ENCODE measurements at places on chromosomes 11 and 22.

DNA sequence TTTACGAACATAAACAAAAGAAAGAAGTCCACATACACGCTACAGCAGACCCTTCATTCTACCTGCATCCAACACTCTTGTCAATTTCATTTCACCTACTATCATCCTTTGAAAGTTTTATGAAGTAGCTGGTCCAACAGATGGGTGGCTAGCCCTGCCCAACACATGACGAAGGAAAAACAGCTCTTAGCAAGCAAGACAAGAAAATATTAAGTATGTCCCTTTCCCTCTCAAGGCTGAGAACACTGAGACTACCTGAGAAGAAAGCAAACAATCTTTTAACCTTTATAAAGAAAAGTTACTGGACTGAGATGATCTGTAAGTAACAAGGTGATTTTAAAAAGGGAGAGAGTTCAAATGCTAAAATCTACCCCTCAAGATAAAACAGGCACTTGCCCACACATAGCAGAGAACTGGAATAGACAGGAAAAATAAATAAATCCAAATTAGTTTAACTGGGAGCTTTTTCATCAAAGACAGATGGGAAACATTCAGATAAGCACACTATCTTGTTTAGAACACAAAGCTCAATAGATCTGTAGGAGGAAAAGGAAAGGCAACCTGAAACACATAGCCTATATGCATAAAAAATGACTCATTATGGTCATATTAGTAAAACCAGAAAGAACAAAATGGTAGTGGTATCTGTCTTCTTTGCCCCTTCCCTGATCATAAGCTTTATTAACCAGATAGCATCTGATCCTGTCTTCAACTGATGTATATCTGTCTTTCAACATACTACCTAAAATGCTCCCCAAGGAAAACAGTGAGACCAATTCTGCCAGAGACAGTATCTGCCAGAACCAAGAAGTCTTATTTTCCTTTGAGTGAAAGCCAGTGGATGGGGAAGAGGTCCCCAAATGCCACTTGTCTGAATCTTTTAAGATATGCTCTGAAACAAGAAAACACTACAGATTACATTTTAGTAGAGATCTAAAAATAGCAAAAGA, 104.3 kb downstream of the MRTFA start:
- no peak for DNase-seq

DNA sequence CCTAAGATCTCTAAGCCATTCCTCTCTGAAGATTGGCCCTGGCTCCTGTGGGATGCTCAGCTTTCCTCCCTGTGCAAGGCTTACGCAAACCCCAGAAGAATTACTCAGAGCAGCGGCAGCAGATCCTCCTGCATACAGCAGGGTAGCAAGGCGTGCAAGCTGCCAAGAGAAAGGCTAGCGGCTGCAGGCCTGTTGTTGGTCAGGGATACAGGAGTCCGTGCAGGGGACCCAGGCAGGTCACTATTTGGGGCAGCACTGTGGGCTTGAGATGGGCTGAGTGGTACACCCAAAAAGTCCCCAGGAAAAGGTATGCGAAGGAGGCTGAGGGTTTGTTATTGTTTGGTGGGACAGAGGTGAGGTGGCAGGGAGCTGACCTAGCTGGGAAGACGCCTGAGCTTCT, 1.5 kb downstream of the GLB1L2 start:
- no peak for DNase-seq

- DNase-seq, result no peak
Observed at GRCh38 chr11:70705930-70706329, 307.6 kb downstream of the CTTN start.

DNA sequence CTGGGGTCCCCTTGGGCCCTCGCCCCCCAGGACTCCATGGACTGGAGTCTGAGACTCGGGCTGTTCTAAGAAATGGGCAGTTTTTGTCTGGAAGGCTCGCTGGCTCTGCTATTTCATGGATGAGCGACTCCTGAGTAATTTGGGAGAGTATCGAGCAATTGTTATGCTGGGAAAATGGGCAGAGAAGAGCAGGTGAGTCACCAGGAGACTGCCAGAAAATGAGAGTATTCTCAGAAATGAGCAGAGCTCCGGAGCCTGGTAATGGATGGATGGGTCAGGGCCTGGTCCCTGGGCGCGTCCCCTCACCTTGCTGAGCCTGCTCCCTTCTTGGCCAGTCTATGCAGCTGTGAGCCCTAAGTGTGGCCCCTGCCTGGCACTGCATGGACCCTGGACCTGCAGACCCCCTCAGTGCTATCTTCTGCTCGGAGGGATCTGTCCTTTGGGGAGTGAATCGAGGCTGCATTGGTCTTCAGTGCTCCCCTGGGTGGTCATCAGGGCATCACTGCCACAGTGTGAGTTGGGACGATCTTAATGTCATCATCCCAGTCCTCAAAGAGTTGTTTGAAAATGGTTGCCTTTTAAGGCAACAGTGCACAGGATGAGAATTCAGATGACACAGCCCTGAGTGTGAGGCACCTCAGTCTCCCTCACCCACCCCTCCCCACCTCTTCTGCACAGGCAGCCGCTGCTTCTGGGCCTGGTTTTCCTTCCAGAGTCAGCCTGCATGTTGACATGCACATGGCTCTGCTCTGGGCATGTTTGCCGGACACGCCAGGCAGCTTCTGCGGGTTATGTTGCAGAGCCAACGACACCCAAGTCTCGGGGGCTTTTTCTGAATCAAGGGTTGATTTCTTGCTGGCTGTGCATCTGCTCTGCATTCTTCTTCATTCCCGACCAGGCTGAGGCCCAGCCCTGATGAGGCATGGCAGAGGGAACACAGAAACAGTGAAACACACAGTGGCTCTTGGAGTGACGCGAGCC, 519.0 kb downstream of the TBC1D22A start:
- no peak for DNase-seq

- DNase-seq, result no peak
Observed at GRCh38 chr11:45810431-45811108, 5.6 kb downstream of the SLC35C1 start.

DNA sequence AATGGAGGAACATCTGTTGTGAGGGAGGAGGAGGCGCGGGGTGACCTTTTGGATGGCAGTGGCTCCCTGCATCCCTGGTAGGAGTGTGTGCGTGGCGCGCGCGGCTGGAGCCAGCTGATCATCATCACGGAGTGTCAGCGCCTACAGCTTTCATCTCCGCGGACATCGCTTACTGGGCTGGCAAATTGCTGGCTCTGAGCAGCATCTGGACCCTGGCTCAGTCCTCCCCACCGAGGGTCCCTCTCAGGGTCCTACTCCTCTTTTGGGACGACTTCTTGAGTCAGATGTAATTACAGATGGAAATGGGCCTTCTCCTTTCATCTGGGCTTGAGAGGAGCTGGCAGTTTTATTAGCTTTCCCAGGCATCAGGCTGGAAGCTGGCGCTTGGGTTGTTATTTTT, 85.3 kb downstream of the CACNA1I start:
- DNase-seq, result no peak

- peak; percentile 26 for DNase-seq
Observed at GRCh38 chr11:83219095-83219494, 25.6 kb downstream of the ANKRD42 start.

DNA sequence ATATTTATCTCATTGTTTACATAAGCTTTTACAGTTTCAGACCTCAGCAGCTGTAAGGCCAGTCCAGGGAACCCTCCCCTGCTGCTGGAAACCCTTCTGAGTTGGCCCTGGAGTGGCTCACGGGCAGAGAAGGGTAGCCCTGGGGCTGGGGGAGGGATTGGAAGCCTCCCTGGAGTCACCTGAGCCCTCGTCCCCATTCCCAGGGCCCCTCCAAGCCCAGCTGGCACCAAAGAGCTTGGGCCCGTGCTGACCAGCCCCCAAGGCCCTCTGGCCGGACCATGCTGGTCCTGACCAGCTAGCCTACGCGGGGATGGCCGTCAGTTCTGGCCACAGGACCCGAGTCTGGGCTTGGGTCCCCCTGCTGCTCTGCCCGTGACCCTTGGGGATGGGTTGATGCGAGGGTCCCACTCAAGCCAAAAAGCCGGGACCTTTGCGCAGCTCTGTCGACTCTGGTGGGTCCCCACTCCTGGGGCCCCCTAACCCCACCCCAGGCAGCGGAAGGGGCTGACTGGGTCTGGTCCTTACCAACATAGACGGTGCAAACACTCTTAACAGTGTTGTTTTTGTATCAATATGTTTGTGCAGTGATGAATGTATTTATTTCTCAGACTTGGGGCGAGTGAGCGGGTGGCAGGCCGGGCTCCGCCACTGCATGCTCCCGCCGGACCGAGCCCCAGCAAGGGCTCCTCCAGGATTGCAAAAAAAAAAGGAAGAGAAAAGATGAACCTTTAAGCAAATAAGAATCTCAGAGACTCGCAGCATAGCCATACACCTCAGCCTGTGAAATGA, 17.5 kb upstream of the TMEM191C start:
- DNase-seq, result no peak

GRCh38 chr11:30016588-30017363, at the start of gene KCNA4:
KCNA4 (minus strand) TSS chr11:30017030; CDS start chr11:30012678, 4,352 bp downstream.
- peak; percentile 90 for DNase-seq

DNA sequence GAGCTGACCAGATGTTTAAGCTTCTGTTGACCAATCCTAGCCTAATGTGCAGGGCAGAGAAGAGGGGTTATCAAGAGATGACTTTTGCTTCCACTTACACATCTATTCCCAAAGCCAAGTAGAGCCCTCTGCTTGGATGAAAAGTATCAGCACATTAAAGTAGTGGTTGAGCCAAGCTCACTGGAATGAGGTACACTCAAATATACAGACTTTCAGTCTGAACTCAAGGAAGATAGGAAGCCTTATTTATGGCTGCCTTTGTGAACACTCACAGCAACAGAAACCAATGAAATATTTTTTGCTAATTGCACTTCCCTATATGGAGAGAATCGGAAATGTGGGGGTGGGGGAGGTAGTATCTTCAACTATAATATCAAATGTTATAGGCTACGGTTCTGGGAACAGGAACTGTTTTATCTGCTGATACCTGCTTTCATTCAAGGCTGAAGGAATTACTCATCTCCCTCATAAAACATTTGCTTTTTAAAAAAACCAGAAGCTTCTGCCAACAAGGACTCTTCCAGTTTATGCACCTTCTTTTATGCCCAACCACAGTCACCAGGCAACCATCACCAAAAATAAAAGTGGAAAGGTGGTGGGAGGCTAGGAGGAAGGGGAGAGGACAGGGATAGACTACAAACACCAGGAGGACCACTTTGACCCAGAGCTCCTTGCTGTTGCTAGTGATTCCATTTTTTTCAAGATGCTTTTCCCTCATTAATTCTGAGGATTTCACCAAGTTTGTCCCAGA, 91.2 kb downstream of the CLPB start:
- no peak for DNase-seq

GRCh38 chr22:28903080-28903479, 19.7 kb downstream of the ZNRF3 start:
- no peak for DNase-seq

DNA sequence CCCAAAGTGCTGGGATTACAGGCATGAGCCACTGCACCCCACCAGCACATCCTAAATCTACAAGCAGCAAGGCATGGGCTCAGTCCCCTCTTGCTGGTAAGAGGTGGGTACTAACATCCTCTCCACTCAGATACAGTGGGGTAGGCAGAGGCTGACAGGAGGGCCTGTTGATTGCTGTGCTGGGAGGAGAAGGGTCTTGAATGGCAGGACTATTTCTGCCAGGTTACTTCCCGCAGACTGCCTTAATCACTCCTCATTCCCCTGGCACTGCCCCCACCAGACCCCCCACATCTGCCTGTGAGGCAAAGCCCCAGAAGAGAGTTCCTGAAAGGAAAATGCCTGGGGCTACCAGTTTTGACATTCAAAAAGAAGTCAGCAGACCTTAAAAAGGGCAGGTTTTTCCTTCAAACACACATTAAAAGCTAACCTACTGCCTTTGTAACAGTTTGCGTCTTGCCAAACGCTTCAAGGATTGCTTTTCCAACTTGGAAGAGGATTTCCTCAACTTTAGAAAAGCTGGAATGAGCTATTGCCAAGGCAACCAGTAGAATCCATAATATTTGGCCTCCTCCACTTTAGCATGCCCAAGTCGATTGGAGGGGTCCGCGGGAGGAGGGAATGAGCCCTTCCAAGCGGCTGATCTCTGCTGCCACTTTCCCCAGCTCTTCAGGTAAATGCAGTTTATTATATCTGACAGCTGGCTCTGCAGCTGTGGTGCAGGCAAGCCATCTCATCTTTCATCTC, 62.0 kb downstream of the FDX1 start:
- DNase-seq, result no peak

- DNase-seq, result no peak
Observed at GRCh38 chr11:94181943-94182342, 53.3 kb downstream of the PANX1 start.

GRCh38 chr11:83004746-83005556, 66.7 kb downstream of the RAB30 start:
- no peak for DNase-seq

- no peak for DNase-seq
Observed at GRCh38 chr22:38046070-38046748, 11.0 kb upstream of the PICK1 start.

DNA sequence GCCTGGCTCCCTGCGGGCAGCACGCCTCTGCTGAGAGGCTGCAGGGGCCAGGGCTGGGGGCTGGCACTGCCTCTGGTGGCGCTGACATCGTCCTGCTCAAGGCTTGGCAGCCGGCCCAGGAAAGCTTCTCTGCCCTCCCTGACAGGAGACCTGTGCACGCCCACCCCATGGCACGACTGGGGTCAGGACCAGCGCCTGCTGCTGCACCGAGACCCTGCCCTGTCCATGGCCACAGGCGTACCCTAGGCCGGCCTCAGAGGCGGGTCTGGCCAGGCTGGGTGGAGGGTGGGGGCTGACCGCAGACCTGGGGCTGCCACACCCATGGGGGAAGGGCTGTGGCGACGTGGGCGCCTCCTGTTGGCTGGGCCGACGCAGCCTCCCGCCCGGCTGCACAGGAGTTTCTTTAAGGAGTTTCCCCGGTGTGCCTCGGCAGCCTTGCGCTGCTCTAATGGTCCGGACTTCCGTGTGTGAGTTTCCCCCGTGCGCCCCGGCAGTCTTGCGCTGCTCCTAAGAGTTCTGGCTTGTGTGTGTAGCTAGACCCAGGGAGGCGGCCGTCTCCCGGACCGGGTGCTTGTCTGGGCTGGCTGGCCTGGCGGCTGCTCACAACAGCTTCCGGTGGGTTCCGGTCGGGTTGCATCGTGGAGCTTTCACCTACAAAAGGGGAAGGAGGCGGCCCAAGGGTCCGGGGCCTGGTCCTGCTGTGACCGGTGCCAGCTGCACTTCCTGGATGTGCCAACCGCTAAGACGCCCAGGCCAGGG, 4.6 kb downstream of the TRABD start:
- DNase-seq, result peak; percentile 78

DNA sequence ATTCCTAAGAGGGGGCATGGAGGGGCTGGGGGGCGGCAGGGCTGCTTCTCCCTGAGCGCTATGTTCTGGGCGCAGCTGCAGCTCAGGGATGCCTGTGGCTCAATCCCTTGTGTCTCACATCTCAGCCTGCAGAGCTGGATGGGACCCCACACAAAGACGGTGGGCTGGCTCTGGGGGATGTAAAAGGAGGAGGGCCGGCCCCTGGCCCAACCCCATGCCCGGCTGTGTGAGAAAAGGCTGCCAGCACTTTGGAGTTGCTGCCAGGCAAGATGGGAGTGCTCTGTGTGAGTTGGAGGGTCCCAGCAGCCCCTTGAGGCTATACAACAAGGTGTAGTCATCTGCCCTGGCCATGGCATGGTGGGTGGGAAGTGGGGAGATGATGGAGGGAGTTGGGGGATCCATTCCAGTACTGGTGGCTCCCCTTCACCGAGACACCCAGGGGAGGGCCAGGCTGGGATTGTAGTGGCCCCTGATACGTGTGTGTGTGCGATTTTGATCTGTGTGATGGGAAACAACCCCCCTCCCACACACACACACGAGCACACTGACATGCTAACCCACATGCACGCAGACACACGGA, 1.3 kb upstream of the TBX10 start:
- DNase-seq, result no peak

- no peak for DNase-seq
Observed at GRCh38 chr11:19615341-19616183, 97.1 kb upstream of the NAV2 start.

Measured in D341Med (cell line).